ENCODE measurements at places on chromosomes 6 and 20.

DNA sequence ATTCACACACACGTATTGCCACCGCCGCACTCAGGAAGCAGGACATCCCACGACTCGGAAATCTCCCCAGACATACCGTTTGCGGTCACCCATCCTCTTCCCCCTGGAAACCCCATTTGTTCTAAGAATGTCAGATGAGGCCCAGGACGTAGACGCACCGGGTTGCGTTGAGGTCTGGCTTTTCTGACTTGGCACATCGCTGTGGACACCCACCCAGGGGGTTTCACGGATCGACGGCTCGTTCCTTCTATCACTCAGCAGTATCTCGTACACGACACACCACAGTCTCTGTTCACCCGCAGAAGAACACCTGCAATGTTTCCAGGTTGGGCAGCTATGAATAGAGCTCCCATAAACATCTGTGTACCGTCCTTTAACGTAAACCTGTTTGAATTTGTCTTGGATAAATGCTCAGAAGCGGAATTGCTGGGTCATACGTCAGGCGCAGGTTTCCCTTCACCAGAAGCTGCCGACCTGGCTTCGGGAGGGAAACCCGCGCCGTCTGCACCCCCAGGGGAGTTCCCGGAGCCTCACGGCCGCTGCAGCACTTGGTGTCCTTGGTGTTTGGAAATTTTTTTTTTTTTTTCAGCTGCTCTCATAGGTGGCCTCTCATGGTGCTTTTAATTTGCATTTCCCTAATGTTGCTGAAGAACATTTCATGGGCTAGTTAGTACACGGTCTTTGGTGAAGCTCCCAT is 9.3 kb upstream of the EEF1A2 start:
- no peak for DNase-seq

DNA sequence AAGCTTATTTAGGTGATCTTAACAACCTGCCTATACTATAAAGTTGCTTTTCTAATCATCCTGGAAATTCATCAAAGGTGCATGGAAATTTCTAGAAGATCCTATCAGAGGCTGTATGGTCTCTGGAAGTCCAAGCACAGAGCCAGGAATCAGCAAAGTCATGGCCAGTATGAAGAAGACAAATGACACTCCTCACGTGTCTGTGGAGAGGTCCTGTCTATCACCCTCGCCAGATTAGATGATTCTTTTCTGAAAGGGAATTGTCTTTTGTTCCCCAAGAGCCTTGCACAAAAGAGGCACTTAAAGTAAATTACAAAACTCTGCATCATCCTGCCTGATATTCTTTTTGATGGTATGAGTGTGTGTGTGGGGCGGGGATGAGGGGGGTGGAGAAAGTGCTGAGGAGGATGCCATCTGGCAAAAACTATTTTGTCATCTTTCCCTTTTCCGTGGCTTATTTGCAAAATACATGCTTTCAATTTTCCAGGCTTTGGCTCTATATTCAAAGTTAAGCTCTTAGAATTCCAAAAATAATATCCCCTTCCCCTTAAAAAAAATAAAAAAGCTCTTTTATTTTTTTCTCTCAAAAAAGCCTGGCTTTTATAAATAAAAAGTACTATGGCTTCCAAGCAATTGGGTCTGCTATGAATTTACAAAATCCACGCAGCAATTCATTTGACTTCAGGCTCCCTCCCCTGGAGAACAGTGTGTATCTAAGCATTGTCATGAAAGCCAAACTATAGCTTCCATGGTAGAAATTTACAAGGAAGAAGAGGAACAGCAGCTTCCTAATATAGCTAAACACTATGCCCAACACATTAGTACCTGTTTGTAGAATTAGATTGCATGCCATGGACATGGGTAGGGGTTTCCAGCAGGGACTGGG is 185.2 kb upstream of the ARG1 start:
- DNase-seq, result no peak

DNA sequence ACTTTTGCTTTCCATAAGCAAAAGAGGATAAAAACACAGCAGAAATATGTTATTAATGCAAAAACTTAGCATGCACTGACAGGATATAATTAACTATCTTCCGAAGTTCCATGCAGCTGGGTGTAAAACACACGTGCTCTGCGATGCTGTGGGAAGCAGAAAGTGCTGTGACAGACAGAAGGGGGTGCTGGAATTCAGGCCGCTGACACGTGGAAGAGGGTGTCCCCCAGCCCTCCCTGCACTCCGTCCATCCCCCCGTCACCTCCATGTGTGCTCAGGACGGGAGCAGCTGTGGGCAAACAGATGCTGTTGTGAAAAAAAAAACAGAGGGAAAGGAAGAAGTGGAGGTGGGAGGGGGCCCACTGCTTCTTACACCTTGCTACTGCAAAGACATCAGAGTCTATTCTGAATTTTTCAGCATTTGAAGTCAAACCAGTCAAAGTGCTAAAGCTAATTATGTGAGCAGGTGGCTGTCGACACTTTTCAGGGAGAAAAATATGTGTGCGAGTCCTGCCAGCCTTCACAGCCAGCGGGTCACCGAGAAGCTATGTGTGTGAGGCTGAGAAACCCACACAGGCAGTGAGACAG is 175.9 kb upstream of the AFDN start:
- no peak for DNase-seq

- DNase-seq, result no peak
These were observed 15.6 kb downstream of the VGLL2 start for GRCh38 chr6:117280922-117281321.

- DNase-seq, result no peak
These were observed 41.7 kb upstream of the PRELID3B start for GRCh38 chr20:59084041-59084850.

GRCh38 chr6:27758491-27758890 is 153.7 kb downstream of the OR2B2 start:
- no peak for DNase-seq

GRCh38 chr20:15842872-15843271 is 730.4 kb downstream of the KIF16B start:
- no peak for DNase-seq

DNA sequence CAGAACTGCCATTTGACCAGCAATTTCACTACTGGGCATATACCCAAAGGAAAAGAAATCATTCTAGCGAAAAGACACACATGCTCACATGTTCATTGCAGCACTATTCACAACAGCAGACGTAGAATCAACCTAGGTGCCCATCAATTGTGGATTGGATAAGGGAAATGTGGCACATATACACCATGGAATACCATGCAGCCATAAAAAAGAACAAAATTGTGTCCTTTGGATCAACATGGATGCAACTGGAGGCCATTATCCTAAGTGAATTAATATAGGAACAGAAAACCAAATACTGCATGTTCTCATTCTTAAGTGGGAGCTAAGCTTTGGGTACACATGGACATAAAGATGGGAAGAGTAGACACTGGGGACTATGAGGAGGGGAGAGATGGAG is 16.1 kb downstream of the RAET1E start:
- DNase-seq, result no peak

DNA sequence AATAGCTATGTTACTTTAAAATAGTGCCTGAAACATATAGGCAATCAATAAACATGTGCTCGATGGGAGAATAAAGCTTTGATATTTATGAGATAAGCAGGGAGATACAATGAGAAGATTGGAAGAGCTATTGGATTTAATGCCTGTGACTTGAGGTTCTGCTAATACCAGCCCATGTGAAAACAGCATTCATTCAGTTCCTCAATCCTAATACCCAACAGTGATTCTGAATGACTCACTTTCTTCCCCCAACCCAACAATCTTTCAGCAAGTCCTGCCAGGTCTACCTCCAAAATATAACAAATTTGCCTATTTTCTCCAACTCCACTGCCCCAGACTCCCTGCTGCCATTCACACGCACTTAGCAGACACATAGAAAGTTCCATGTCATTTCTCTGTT is 26.6 kb upstream of the KLHL31 start:
- DNase-seq, result no peak

DNA sequence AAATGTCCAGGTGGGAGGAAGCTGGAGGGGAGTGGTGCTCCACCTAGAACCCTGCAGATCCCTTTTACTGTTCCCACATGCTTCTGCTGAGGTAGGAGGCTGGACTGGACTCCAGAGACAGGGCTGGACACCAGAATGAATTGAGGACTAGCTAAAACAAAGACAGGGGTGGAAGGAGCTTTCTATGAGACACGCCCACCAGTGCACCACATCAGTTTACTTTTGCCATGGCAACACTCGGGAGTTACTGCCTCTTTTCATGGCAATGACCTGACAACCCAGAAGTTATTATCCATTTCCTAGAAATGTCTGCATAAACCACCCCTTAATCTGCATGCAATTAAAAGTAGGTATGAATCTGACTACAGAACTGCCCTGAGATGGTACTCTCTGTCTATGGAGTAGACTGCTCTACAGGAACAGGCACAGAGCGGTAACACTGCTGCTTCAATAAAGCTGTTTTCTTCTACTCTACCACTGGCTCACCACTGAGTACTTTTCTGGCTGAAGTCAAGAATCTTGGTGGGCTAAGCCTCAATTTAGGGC is 211.7 kb downstream of the TFAP2C start:
- no peak for DNase-seq

GRCh38 chr6:33850296-33850695 is 46.5 kb upstream of the MLN start:
- no peak for DNase-seq

- DNase-seq, result peak; percentile 93
These were observed at the start of gene EPHA7 for GRCh38 chr6:93419304-93420162. Gene EPHA7, minus strand, starts transcription at chr6:93419559. Its CDS starts 218 bp downstream, at chr6:93419341.

- peak; percentile 52 for DNase-seq
These were observed at the start of gene DDX43 for GRCh38 chr6:73394577-73395354. Gene DDX43, plus strand, starts transcription at chr6:73394828. Its CDS starts 78 bp downstream, at chr6:73394906.

DNA sequence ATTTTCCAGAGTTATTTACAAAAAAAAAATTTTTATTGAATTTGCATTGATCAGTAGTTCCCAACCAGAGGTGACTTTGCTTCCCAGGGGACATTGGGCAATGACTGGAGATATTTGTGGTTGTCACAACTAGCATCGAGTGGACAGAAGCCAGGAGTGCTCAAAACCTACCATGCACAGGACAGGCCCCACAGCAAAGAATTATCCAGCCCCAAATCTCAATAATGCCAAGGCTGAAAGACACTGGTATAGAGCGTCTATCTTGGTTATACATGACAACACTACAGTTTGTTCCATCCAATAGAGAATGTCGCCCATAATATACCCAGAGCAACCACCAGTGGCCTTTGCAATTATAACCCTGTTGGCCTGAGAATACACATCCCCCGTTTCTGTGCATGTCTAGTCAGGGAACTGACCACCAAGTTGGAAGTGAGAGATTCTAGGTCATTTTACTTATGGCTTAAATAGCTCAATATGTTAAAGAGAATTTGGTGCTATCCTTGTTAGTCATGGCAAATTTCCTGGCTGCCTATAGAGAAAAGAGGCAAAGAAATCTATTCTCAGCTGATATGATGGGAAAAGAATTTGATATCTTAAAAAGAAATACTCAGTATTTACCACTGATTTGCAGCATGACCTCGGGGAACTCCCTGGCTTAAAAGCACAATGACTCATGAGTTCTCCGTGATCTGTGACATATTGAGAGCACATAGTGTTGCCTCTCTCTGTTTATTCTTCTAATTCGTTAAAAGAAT is 76.0 kb upstream of the ADTRP start:
- DNase-seq, result no peak

DNA sequence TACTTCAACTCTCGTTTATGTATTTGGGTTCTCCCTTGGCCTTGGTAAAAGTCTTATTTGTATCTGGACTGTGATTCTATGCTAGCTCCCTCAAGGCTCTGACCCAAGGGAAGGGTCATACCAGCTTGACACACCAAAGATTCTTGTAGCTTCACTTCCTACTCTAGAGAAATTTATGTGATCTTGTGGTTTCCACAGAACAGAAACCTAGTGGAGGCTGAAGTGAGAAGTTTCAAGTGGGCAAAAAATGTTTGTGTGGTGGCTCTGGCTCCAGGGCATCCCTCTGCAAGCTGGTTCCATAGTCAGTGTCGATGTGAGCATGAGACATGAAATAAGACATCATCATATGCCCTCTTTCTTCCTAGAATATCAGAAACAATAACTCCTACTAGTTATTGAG is 48.1 kb upstream of the TNFRSF21 start:
- no peak for DNase-seq

GRCh38 chr6:138647006-138647405 is 126.6 kb upstream of the CCDC28A start:
- DNase-seq, result no peak

- no peak for DNase-seq
These were observed 131.1 kb downstream of the OPRM1 start for GRCh38 chr6:154170106-154170505.

GRCh38 chr6:170403451-170403850 is 96.9 kb downstream of the FAM120B start:
- DNase-seq, result no peak

- DNase-seq, result no peak
These were observed 79.3 kb downstream of the CAP2 start for GRCh38 chr6:17472653-17473183.

DNA sequence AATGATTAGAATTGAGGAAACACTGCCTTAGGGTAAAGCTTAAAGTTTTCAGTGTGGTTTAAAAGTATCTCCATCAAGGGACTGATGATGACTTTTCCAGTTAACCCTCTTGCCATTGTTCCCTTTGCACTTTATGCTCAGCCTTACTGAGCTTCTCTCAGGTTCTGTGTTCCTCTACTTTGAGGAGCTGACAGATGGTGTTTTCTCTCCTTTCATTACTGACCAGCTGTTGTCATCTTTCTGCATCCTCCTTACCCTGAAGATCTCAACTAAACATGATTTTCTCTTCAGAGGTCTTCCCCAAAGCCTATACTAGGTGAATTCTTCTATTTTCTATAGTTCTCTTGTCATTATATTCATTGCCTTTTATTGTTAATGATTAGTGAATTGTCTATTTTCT is 475.6 kb upstream of the SYNCRIP start:
- DNase-seq, result no peak

DNA sequence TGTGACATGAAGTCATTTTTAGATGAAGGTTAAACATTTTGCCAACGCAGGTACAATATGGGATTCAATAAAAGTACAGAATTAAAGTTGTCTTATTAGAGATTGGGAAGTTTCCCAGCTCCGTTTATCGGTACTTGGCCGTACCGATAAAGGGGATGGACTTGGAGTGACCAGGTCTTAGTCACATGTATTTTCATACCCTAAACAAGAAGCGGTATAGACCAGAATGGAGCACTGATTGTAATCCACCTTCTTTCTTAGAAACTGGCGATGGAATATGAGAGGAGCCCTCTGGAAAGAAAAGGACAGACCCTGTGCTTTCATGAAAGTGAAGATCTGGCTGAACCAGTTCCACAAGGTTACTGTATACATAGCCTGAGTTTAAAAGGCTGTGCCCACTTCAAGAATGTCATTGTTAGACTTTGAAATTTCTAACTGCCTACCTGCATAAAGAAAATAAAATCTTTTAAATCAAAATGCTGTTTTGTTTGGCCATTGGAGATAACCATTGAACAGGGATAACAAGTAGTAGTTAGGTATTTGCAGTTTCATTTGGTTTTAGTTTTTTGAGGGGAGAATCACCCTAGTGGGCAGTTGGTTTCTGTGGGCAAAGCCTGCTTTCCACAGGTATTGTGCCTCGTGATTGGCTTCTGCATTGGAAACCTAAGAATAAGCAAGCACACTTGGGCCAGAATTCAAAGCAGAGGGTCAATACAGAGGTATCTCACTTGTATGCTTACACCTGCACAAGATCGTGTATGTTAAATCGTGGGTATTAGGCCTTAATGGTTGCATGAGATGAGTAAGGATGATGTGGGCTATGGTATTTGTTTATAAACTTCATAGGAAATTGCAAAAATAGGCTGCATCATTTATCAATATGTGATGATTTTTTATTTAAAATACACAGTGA is 11.2 kb upstream of the ZNFX1 start:
- DNase-seq, result no peak

GRCh38 chr20:50343125-50343489 is 152.5 kb downstream of the CEBPB start:
- no peak for DNase-seq

- DNase-seq, result peak; percentile 84
These were observed 69.4 kb downstream of the FOXC1 start for GRCh38 chr6:1679031-1679687.

GRCh38 chr20:40282541-40282940 is 406.5 kb downstream of the MAFB start:
- DNase-seq, result no peak
